ENCODE measurements at places on chromosomes 16 and 17.
A peak's percentile ranks its signal among the peaks of the same experiment; 100 is the strongest.

DNA sequence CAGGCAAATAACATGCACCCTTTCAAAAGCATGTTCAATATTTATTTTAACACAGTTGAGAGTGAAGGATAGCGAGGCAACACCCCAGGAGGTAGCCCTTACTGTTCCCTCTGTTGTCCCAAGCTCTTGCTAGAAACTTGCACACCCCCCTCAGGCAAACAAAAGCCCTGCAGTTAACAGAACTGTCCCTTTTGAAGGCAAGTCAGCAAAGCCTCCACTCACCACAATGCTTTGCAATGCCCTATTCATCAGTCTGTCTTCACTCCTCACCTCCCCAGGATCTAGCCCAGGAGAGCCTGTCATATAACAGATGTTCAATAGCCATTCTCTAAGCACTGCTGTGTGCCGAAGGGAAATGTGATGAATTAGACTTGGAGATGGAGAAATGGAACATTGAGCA, 3.5 kb upstream of the CNEP1R1 start:
- DNase-seq: no peak

DNA sequence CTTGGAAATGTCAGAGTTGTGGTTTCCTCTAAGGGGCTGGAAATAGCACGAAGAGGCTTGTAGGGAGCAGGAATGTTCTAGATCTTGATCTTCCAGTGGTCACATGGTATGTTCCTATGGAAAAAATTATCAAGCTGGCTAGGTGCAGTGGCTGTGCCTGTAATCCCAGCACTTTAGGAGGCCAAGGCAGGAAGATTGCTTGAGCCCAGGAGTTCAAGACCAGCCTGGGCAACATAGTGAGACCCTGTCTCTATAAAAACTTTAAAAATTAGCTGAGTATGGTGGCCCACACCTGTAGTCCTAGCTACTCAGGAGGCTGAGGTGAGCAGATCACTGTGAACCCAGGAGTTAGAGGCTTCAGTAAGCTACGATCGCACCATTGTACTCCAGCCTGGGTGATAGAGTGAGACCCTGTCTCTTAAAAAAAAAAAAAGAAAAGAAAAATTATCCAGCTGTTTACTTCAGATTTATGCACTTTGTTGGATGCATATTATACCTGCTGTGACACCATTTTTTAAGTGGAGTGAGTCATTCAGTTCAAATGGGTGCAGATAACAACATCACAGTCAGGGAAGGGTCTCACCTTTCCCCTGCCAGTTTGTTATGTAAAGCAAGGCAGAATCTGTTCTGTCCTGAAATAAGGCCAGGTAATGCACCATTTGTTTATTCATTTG, 65.7 kb upstream of the LYRM9 start:
- DNase-seq: no peak

DNA sequence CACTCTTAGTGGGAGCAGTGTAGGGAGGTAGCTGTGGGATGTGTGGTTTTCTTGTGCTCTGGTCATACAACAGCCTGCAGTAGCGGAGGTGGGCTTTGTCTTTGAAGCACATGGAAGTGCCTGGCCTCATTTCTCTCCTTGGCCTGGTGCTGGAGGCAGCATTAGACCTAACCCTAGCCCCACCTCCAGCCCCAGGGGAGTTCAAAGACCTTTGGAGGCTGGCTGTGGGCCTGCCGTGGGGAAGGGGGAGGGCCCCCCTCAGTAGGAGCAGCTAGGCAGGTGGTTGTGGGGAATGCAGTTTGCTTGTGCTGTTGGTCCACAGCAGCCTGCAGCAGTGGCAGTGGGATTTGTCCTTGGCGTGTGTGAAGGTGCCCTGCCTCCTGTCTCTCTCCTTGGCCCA, 91.7 kb downstream of the BCAS3 start:
- DNase-seq: no peak

DNA sequence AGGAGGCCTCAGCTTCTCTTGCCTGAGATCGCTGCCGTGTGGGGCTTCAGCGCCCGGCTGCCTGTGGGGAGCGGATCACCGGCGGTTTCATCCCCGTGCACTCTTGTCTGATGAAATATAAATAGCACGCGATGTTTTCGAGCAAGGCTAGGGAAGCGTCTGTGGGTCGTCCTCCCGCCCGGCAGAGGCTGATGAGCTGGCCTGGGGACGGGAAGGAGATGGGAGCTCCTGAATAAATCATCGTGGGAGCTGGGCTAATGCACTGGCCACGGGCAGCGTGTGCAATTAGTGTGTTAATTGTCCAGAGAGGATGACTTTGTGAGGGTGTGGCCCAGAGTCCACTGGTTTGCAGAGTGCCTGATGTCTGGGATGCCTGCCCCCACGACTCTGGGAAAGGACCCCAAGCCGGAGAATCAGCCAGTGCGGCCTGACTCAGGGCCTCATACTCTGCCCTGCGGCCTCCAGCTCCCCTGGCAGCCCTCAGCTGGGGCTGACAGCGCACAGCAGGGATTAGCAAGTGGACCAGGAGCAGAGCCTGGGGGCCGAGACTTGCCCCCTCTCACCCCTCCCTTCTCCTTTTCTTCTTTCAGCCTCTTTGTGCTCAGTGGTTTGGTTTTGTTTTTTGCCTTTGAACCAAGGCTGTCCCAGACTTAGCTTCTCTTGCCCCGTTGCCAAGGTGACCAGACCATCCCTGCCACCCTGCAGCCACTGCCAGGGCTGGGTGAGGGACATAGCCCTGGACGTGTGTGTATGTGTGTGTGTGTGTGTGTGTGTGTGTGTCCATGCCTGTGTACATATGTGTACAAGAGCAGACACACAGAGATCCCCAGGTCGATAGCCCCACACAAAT, 21.4 kb downstream of the KCNJ12 start:
- DNase-seq: peak; percentile 6

DNA sequence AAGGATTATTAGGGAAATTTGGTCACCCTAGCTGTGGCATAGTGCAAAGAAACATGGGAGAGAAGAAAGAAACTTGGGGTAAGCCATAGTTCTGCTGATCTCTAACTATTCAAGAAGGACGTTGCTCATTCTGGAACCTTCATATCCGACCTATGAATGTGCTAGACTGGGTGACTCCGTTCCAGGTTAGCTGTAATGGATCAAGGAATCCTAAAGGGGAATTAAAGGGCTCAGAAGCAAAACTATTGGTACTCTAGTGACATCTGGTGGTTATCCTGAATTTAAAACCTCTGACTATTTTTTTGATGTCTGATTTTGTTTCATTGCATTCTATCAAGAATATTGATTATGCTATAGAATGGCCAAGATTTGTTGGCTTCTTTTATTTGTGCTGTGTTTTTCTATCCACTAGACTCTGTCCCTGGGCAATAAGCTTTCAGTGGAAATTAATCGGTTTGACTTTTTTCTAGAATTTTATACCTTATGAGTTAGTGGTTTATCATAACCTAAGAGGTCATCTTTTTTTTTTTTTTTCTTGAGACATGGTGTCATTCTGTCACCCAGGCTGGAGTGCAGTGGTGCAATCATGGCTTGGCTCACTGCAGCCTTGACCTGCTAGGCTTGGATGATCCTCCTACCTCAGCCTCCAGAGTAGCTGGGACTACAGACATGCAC, 19.5 kb downstream of the PCTP start:
- DNase-seq: peak; percentile 63

GRCh38 chr17:74432766-74433391, 991 bp downstream of the GPRC5C start:
- DNase-seq: no peak

DNA sequence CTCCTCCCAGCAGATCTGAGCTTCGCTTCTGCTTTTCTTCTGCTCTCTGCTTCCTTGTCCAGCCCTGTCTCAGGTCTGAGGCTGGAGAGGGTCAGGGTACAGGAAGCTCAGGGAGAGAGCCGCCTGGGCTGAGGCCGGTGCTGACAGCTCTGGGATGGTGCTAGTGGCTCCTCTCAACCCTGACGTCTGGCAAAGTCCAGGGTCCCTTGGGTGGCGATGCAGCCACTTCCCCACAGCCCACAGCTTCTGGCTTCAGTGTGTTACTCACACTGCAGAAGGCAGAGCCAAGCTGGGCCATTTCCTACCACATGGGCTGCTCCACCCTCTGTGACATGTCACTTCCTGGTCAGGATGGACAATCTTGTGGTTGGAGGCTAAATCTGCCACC, at the start of gene CD300C:
TSS of gene CD300C (minus strand) at position 273 of the 388 bp plus-strand sequence. CDS start 333 bp downstream, outside the sequence.
- DNase-seq: no peak

GRCh38 chr17:65466547-65466946, 94.9 kb downstream of the AXIN2 start:
- no peak for DNase-seq

- no peak for DNase-seq
Observed at GRCh38 chr16:30740364-30741251, 7.6 kb upstream of the PHKG2 start.

- DNase-seq: peak; percentile 18
Observed at GRCh38 chr17:33291248-33292200, 1.6 kb downstream of the ASIC2 start.

Data from NCI-H2227 treated with DMSO at 0.1 percent for 48 hours (cell line).